Chondrocyte (in vitro differentiated cells): ENCODE measurements at places on chromosomes 5 and 9. TPM values are rescaled to one million over a fixed set of nuclear protein-coding genes. Genes with fewer than 3 reads are reported as not detected.

GRCh38 chr5:157159209-157159751, 6.8 kb downstream of the GARIN3 start:
- DNase-seq = no peak
- H3K4me1 ChIP-seq = no peaks in the 10 kb centered on the region
- H3K27me3 ChIP-seq = peaks cover 58% of the 10 kb centered on the region
- no peak overlapping the region for H3K4me3 ChIP-seq
- H3K27ac ChIP-seq = no peak overlapping the region
- no peaks in the 10 kb centered on the region for H3K36me3 ChIP-seq

DNA sequence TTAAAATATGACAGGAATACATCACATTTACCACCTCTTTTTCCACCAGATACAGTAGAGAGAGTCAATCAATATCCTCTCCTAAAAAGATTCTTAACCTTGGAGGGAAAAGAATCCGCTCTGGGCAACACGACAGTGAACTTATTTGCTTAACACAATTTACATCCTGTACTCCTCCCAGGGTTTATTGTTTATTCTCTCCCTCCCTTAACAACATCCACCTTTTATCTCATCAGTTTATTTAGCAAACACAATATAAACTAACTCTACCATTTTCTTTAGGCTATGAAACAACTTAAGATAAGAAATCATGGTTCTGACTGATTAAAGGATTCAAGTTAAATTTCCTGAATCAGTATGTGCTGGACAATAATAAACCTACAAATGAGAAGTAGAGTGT, 50.9 kb downstream of the CERT1 start:
- H3K4me1 ChIP-seq = peaks cover 8% of the 10 kb centered on the region
- H3K27me3 ChIP-seq = no peaks in the 10 kb centered on the region
- no peak overlapping the region for H3K27ac ChIP-seq
- H3K36me3 ChIP-seq = peaks cover 7% of the 10 kb centered on the region
- no peak overlapping the region for H3K4me3 ChIP-seq

- H3K4me1 ChIP-seq = no peaks in the 10 kb centered on the region
- no peak overlapping the region for H3K27ac ChIP-seq
- H3K27me3 ChIP-seq = no peaks in the 10 kb centered on the region
- DNase-seq = no peak
- H3K4me3 ChIP-seq = no peak overlapping the region
These were observed 58.6 kb downstream of the PUM3 start for GRCh38 chr9:2785060-2785950.

GRCh38 chr9:113632776-113633590, 169.5 kb downstream of the RGS3 start:
- peaks cover 51% of the 10 kb centered on the region for H3K4me1 ChIP-seq
- H3K36me3 ChIP-seq = no peaks in the 10 kb centered on the region
- H3K27ac ChIP-seq = peak overlapping the region; percentile 92
- DNase-seq = peak; percentile 46
- peaks cover 3% of the 10 kb centered on the region for H3K27me3 ChIP-seq

DNA sequence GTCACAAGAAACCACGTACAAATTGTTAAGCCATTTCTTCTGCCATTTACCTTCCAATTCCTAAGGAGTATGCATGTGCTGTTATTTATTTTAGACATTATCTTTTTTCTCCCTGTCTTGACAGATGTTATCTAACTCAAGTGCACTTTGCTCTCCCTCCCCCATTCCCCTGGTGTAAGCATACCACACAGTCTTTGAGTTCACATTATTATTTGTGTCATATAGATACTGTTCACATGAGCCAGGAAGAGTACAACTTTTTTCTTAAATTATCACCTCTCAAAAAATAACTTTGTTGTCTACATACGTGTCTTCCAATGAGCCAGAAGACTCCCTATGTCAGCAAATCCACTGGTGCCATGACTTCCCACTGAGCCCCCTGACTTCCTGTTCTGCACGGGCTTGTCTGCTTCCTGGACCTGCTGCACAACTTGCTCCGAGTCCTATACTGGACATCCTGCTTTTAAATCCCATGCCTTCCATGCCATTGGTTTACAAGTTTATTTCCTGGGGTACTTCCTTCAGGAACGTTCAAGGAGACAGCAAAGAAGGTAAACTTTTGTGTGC, 19.9 kb upstream of the FAM120A start:
- H3K27me3 ChIP-seq = peaks cover 3% of the 10 kb centered on the region
- no peak overlapping the region for H3K27ac ChIP-seq
- no peak overlapping the region for H3K4me3 ChIP-seq

GRCh38 chr5:89246252-89246651, 363.3 kb upstream of the MEF2C start:
- H3K36me3 ChIP-seq = no peaks in the 10 kb centered on the region
- no peak overlapping the region for H3K4me3 ChIP-seq
- no peak for DNase-seq
- H3K27ac ChIP-seq = no peak overlapping the region
- H3K4me1 ChIP-seq = no peaks in the 10 kb centered on the region

Gene FAM151B
- 5.7 to 7.1 TPM (median 7.1 TPM) in 3 replicates for total RNA-seq

Gene EGFL7
- 5.4 to 7.8 TPM (median 7.0 TPM) in 3 replicates for total RNA-seq
